ENCODE measurements at places on chromosomes 11 and 22.

DNA sequence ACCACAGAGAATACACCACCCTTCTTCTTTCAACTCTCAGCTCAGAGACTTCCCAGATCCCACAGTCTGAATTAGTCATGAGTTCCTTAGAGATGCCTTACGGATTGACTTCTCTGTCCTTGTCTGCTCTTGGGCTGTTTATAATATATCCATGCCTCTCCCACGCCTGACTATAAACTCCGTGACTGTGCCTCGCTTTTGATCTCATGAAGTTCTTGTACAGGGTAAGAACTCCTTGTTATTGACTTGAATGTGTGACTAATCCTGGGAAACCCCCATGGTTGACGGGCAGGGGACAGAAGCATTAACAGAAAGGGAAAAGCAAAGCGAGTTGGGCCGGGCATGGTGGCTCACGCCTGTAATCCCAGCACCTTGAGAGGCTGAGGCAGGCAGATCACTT lies 62.4 kb upstream of the POU2AF1 start:
- no peak for DNase-seq

DNA sequence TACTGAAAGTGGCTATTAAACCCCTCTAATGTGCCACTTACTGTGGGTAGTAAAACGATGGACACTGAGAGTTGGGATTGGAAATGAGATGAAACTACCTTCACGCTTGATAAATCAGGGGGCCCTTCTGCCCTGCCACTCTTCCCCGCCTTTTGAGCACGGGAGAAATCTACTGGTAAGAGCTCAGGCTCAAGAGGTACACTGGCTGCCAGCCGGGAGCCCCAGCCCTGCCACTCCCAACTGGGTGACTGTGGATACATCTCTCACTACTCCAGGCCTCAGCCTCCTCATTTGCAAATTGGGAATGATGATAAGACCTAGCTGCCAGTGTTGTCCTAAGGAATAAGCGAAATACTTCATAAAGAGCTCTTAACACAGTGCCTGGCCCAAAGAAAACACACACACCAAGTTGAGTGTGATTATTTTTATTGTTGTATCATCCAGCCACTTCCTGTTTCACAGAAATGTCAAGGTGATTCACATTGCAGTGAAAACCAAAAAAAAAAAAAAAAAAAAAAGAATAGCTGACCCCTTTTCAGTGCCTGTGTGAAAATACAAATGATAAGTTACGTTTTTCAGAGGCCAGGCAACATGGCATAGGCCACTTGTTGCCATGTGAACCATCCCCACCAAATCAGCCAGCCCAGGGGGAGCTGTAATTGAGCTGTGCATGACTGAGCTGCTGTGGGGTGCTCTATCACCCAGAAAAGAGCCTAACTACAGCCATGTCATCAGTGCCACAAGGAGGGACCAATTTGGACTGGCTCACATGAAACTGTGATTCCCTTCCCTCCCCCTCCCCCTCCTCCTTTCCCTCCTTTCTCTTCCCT lies 4.4 kb upstream of the ZNRD2 start:
- DNase-seq, result no peak

- no peak for DNase-seq
Observed at GRCh38 chr22:19789406-19789805, 28.8 kb downstream of the TBX1 start.

DNA sequence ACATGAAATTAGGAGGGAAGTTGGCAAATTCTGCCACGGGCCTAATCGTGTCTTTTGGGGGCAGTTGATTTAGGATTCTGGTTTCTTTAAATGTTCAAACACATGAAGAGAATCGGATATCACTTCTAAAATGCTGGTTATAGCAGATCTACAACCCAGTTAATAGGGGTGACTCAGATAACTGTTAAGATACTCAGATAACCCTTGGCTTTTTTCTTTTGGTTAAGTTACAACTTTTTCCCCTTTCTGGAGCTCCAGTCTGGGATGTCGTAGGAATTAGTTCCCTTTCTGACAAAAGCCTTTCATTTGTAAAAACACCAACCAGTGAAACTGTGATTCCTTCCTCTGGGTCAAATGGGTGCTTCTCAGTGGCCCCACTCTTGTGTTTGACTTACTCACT lies 976 bp downstream of the DEPDC7 start:
- DNase-seq, result no peak

DNA sequence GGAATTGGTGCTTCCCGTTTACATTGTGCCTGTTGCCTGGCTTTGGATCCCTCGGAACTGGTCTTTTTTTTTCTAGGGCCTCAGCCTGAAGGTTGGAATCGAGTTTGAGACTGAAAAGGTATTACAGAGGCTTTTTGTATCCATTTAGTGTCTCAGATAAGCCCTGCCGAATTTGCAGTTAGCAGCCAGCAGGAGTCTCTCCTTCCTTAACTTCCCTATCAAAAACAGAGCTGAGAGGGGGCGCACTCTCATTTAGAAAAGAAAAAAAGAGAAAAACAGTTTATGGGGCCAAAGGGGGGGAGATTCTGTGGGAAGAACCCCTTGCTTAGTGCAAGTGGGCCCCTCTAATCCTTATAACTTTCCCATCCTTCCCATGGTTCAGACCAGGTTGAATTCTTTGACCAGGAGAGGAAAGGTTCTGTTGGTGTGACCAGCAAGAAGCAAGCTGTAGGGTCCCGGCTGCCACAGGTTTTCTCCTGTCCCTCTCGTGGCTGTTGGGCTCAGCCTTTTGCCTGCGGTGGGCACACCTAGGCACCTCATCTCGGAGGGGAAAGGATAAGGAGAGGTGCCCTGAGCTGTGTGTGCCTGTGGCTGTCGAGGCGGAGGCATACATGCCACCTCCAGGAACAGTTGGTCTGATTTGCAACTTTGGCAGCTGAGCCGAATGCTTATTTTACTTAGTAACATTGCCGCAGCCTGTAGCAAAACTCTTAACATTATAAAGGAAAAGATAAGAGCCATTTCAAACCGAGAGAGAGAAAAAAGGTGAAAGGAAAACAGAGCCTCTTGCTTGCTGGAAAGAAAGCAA lies 565.0 kb upstream of the CNTN5 start:
- DNase-seq, result no peak

- DNase-seq, result peak; percentile 19
Observed at GRCh38 chr22:24707470-24707801, 67.1 kb downstream of the PIWIL3 start.

GRCh38 chr11:72831521-72832300 lies 17.5 kb downstream of the ATG16L2 start:
- peak; percentile 89 for DNase-seq

DNA sequence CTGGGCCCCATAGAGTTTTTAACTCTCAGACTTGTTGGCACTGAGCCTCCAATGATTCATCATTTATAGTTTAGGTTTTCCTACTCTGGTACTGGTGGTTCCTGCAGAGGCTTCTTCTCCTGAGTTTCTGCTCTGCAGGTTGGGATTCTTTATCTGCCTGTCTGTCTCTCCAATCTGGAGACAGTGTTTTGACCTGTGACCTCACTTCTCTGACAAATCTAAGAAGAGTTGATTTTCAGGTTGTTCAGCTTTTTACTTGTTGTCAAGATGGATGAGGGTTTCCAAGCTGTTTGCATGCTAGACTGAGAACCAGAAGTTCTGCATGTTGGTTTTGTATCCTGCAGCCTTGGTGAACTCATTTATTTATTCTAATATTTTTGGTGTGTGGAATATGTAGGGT lies 63.9 kb downstream of the JAM3 start:
- no peak for DNase-seq

GRCh38 chr11:20293531-20293930 lies 70.0 kb upstream of the HTATIP2 start:
- DNase-seq, result no peak

DNA sequence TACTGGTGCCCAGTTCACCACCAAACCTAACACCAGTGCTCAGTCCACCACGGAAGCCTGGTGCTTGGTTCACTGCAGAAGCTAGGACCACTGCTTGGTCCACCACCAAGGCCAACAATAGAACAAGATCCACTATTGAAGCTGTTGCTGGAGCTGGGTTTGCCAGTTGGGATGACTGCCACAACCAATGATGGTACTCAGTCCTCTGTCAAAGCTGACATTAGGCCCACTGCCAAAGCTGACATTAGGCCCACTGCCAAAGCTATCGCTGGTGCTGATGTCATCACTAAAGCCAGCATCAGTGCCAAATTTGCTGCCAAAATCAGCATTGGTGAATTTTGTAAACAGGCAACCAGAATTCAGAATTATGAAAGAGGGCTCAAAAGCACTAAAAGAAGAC lies 1850.2 kb upstream of the RAG2 start:
- DNase-seq, result no peak

- no peak for DNase-seq
Observed at GRCh38 chr11:115920092-115920461, 415.9 kb upstream of the CADM1 start.

- DNase-seq, result no peak
Observed at GRCh38 chr11:6371825-6372224, 18.4 kb upstream of the SMPD1 start.

- DNase-seq, result no peak
Observed at GRCh38 chr11:44581246-44581645, 15.8 kb downstream of the CD82 start.

DNA sequence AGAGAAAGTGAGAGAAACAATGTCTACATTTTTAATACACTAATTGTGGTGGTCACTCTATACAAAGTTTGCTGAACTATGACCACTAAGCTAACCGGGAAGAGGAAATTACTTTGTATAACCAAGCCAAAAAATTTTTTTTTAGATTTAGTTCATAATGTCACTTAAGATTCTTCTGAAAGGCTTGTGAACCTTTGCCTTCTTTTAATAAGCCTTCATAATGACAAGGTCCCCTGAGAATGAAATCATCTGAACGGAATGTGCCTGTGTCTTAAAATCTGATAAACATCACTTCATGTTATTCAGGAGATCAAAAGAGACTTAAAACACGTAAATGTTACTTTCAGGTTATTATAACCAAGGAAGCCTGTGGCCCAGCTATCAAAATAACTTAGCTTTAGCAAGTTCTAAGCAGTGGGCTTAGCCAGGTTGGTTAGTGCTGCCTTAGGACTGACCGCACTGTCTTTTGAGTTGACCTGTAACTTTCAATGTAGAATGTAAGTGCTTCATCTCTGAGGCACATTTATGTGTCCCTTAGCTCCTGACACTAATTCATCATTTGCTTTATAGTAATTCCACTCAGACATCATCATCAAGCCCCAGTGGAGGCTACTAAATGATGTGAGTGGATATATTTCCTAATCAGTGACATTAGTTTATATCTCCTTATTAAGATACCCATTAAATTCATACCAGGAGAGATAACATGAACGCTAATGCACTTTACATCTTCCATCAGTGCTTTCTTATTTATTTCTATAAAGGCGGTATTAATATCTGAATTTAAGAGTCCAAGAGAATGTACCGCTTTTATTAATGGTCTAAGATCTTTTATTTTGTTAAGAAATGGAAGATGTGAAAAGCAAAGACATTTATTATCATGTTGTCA lies 122.5 kb downstream of the WNT11 start:
- no peak for DNase-seq

GRCh38 chr11:120819437-120820365 lies 204.2 kb upstream of the TBCEL start:
- DNase-seq, result peak; percentile 15

DNA sequence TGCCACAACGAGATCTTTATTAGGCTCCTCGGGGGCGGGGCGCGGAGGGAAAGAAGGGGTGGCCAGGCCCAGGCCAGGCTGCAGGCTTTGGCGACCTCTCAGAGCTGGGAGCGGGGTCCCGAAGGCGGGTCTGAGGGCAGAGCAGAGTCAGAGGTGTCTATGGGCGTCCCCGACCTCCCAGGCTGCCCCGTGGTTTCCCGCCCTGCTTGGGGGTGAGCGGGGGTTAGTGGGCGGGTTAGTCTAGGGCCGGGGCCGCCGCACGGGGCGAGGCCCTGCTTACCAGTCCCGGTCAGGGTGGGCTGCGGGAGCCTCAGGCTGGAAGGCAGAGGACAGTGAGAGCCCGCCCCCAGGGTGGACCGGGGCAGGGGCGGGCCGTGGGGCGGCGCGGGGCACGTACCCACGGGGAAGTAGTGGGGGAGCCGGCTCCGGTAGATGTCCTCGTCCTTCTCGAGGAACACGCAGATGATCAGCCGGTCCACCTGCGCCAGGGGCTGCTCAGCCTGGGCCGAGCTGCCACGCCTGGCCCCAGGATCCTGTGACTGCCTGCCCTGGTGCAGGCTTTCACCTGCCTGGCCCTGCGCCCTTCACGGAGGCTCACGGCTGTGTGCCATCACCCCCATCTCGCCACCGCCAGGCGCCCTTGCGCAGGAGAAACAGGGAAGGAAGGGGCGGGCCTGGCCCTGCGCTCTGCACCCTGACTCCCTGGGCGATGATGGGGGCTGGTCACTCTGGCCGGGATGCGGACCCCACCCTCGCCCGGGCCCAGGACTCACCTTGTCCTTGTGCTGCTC lies 12.5 kb downstream of the OTUB1 start:
- no peak for DNase-seq

- DNase-seq, result no peak
Observed at GRCh38 chr11:61138935-61139334, 22.3 kb downstream of the VPS37C start.

GRCh38 chr11:12785901-12786300 lies 111.7 kb downstream of the TEAD1 start:
- peak; percentile 22 for DNase-seq

GRCh38 chr11:80727315-80727714 lies 1286.5 kb upstream of the TENM4 start:
- DNase-seq, result peak; percentile 3

- peak; percentile 7 for DNase-seq
Observed at GRCh38 chr11:125062931-125063428, at the start of gene SLC37A2. SLC37A2 (plus strand) TSS chr11:125063305; CDS start chr11:125063368, 63 bp downstream.

- DNase-seq, result no peak
Observed at GRCh38 chr11:126627421-126627820, 271.9 kb downstream of the ST3GAL4 start.

- DNase-seq, result no peak
Observed at GRCh38 chr11:71095294-71095850, 157.0 kb downstream of the SHANK2 start.

GRCh38 chr11:130675371-130675821 lies 227.0 kb downstream of the ADAMTS15 start:
- DNase-seq, result no peak

Measured in G401 (cell line).